ENCODE measurements at places on chromosomes 3 and 15.

DNA sequence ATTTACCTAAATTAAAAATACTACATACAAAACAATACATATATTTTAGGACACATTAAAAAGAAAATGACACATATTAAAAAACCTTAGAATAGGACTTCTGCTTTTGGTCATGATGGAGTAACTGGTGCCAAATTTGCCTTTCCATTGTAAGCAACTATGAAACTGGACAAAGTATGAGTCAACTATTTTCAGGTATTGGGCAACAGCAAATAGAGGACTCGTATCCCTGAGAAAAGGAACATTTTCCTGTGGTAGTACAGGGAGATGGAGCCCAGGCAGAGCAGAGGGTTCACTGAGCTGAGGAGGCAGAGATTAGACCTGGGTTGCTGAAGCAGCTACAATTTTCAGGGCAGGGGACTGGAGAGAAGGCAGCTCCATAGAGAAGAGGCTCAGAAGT, 14.7 kb downstream of the CCR1 start:
- DNase-seq = no peak

- no peak for DNase-seq
These were observed 1341.3 kb downstream of the ROBO1 start for GRCh38 chr3:78426454-78426853.

DNA sequence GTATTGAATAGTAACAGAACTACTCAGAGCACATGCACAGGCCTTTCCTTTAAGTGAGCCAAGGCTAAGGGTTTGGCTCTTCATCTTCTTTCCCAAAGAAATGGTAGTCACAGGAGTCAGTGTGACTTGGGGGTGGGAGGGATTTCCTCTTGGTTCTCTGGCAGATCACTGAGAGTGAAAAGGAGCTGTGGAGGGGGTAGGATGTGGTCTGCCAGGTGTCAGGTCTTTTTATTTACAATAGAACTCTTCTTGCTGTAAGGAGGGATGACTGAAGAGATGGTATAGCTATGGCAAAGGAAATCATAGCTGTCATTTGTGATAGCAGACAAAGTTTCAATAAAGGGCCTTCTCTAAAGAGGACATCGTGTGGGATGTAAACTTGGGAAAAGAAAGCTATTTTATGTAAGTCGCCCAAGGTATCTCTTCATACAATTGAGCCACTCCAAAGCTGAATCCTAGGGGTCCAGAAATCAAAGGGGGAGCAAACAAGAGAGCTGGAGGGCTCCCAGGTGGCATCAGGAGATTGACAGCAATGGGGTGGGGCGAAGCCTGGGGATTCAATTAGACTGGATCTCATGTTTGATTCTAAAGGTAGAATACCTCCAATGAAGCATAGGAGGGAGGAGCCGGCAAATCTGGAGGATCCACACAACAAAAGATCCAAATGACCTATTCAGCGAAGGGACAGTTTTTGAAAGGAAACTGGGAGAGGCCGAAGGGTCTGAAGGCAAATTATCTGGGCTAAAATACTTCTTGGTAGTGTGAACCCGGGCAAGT, 20.0 kb upstream of the CHD2 start:
- no peak for DNase-seq

GRCh38 chr3:128468285-128468790, 1.6 kb upstream of the DNAJB8 start:
- DNase-seq = no peak

Measured in AG04449 (cell line).